Stimulated activated CD4-positive, alpha-beta T cell treated with anti-CD3 and anti-CD28 coated beads, TNF-alpha, amount 100 ng/mL, for 48 hours (primary cell): ENCODE measurements at places on chromosomes 11 and 22.

GRCh38 chr11:9615031-9615451, 41.6 kb downstream of the WEE1 start:
- DNase-seq: no peak

GRCh38 chr22:49242480-49242879, 585.2 kb downstream of the BRD1 start:
- no peak for DNase-seq

GRCh38 chr11:68441466-68442230, 18.9 kb upstream of the PPP6R3 start:
- no peak for DNase-seq

DNA sequence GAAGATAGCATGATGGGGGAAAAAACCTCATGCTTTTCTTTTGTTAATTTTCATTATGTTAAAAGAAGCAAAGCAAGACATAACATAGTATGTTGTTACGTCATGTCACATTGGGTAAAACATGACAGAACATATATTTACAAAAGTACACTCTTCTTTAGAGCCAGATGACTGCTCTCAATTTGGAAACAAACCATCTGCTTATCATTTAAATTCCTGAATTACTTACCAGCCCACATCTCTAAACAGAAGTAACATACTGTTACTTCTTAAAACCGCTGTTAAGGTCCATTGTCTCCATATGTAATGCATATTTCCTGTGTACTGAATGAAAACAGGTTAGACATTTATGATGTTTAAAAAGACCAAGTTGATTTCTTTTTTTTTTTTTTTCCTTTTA, 100.0 kb downstream of the TMEM135 start:
- no peak for DNase-seq

- DNase-seq: no peak
Observed at GRCh38 chr11:19816040-19816439, 103.4 kb downstream of the NAV2 start.
